Stimulated activated CD4-positive, alpha-beta T cell treated with anti-CD3 and anti-CD28 coated beads, Interleukin-12 subunit alpha, Interleukin-12 subunit beta, amount 100 ng/mL, for 4 hours (primary cell): ENCODE measurements at places on chromosomes 6 and 20.

DNA sequence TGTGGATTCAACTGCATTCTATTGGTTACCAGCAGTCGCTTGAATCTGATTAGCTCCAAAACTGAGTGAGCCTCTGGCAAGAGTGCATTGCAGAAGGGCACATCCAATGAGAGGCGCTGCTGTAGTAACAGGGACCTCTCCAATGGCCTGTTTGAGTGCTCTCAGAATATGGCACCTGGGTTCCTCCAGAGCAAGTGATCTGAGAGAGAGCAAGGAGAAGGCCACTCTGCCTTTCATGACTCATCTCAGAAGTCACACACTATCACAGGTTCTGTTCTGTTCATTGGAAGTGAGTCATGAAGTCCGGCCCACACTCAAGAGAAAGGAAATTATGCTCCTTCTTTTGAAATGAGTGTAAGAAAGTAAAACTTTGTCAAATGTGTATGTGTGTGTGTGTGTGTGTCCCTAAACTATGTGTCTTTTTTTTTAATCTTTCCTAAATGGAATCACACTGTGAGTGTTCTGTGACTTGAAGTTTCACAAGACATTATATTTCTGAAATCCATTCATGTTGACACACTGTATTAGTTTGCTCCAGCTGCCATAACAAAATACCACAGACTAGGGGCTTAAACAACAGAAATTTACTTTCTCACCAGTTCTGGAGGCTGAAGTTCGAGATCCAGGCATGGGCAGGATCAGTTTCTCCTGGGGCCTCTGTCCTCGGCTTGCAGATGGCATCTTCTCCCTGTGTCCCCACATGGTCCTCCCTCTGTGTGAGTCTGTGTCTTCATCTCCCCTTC lies 138.3 kb upstream of the CDYL start:
- DNase-seq: no peak

GRCh38 chr20:57417051-57417689 lies 26.0 kb downstream of the RBM38 start:
- no peak for DNase-seq

DNA sequence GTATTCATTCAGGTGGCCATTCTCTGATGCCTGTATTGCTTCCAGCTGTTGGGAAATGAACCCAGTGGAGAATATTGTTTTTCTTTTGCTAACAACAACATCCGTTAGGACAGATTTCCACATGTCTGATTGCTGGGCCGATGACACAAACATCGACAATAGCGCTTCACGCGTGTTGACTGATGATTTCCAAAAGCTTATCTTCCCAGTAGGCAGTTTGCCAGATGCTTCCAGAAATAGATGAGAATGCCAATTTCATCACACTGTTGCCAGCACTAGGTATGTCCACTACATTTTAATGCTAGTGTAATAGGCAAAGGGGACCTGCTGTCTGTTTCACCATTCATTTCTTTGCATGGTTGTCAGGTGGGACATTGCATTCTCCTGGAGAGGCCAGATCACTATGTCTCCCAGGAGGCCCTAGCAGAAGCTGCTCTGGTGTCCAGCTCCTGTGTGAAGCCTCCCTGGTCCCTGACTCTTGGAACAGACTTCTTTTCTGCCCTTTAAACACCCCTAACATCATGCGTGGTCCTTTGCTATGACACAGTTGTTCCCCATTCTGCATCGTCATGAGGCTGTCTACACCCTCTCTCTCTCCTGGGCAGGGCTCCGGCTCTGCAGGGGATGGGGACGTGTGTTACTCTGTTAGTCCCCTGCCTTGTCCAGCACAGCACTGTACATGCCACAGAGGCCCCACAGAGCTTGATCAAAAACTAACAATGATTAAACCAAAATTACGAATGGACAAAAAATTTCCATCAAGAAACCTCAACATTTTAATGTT lies 181.6 kb downstream of the CDH26 start:
- no peak for DNase-seq

DNA sequence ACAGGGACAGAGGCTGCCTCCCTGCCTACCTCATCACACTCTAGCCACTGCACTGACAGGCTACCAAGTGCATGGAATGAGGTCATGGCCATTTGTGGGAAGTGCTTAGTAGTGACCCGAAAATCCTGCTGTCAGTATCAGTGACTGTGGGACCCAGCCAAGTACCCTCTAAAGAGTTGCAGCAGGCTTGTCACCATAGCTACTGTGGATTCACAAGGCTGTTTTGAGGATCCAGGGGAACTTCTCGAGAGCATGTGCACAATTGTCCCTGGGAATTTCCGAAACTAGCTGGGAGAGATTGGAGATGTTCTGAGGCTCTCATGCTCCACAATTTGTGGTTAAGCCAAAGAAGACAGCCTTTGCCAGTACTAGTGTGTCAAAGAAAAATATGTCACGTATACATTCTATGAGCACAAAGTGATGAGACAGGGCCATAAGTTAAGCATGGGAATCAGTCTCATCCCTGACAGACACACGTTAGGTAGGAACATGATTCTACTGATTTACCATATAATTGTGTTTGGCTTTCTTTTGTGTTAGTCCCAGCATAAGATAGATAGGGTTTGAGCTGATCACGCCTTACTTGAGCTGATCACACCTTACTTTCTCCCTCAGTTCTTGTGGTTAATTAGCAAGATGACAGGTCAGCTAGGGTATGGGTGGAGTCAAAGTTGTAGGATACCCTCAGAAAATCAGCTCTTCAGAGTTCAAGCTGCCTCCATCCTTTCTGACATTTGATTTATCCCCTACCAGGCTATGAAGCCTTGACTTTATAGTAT lies 42.6 kb upstream of the TMEM170B start:
- DNase-seq: no peak

DNA sequence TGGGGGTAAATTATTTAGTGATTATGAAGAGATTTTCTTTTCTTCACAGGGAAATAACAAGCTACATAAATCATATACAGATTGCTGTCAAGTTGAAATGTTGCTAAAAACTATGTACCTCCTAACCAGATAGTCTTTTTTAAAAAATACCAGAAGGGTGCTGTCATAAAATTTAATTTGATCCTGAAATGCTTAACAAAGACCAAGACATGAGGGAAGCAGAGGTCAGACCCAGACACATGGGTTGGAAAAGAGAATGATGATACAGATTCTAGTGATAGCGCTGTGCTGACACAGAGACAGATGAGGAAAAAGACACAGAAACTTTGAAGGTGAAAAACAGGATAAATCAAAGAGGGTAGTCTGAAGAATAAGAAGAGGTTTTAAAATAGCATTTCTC lies 573.1 kb downstream of the HACE1 start:
- no peak for DNase-seq

DNA sequence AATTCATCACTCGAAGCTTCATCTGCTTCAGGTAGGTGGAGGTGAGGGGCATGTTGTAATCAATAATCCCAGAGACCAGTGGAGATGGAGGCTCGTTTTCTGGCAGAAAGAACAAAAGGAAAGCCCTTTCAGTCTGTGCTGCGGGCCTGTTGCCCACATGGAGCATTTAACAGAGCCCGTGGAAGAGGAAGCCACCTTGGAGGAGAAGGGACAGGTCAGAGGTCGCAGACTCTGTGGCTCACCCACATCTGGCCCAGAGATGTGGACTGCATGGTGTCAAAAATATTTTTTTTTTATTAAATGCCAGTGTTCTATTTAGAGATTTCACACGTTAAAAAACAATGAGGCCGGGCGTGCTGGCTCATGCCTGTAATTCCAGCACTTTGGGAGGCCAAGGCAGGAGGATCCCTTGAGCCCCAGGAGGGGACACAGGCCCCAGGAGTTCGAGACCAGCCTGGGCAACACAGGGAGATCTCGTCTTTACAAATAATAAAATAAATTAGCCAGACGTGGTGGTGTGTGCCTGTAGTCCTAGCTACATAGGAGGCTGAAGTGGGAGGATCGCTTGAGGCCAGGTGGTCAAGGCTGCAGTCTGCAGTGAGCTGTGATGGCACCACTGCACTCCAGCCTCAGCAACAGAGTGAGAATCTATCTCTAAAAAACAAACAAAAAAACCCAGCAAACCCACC lies 73.6 kb downstream of the NOL4L start:
- DNase-seq: no peak

DNA sequence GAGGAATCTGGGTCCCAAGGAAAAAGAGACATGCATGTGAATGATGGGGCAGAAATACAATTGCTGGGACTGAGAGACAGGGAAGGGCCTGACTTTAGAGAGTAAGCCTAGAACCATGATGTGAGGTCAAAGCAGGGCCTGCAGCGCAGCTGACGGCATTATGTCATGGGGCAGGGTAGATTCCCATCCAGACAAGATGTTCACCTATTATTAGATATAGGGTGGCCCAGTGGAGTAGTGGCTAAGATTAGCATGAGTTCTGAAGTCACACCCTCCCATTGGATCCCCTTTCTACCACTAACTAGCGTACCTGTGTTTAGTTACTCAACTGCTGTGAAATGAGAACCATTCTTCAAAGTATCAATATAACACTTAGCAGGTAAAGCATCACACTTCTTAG lies 39.6 kb downstream of the NDUFAF5 start:
- no peak for DNase-seq

GRCh38 chr20:48592107-48592940 lies 235.5 kb downstream of the PREX1 start:
- DNase-seq: no peak

GRCh38 chr6:160007611-160008010 lies 38.7 kb downstream of the IGF2R start:
- DNase-seq: no peak

DNA sequence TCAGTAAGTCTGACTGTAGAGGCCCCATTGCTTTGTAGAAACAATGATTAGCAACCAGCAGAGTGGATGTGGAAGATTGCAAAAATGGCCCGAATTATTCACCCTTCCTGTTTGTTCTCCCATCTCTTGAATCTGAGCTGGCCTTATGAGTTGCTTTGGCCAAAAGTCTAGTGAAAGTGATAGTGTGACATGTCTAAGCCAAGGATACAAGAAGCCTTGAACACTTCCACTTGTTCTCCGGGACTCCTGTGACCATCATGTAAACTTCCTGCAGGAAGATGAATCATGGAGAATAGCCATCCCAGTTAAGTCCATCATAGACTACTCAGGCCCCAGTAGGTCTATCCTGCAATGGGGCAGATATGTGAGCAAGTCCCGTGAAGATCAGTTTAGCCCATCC lies 252.0 kb upstream of the JAG1 start:
- DNase-seq: no peak

DNA sequence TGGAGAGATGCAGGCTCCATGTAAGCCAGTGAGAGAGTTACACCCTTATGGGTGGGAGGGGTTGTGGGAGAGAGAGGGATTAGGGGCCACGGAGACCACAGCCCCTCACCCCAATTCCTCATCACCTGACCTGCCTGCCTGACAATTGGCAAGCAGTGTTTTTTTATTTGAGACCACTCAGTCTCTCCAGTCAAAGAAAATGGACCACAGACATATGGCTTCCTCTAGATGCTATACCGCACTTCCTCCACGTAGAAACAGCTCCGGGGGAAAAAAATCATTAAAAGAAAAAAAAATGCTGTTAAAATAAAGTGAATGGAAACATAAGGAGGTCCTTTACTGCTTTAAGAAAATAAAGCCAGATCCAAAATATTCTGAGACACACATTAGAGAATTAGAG lies 152.7 kb downstream of the MYLK4 start:
- no peak for DNase-seq

DNA sequence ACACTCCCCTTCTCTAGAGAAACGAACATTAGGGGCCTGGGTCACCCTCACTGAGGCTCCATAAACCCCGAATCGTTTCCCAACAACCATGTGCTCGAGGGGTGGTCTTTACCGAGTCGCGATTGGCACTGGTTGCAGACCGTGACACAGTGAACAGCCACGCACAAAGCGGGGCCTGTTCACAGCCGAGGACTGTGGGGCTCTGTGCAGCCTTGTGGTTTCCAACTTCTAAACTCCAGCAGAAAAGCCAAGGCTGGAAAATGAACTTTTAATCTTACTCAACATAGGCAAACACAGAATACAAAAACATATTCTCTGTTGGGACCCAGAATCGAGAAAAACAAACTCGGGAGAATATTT lies 19.0 kb downstream of the RRBP1 start:
- no peak for DNase-seq

DNA sequence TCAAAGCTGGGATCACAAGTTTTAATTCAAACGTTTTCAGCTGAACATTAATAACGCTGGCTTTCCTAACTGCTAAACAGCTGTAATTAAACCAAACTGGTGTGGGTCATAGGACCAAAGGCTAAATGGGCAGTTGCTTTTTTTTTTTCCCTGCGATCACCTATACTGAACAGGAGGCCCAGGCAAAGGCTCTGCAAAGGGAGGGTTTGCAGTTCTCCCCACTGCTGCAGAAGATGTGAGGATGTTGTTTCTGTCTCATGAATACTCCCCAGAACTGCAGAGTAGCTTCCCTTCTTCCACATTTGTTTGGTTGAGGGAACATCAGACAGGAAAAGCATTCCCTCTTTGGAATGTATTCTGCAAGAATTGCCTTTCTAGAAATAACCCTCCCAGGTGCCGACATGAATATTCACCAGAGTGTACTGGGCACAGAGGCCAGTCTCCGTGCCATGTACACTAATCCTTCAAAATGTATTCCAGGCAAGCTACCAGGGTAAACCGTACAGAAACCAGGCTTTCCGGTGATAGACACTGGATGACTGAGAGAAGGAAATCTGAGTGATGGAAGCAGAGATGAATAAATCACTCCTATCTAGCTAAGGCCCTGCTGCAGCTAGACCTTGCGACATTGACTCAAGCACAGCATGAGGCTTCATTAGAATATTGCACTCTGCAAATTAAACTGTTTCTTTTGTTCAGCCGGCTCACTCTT lies 370.1 kb downstream of the BTBD9 start:
- DNase-seq: no peak

GRCh38 chr20:17611540-17612286 lies 41.8 kb downstream of the DSTN start:
- no peak for DNase-seq

GRCh38 chr20:56187534-56188165 lies 60.9 kb upstream of the MC3R start:
- no peak for DNase-seq

DNA sequence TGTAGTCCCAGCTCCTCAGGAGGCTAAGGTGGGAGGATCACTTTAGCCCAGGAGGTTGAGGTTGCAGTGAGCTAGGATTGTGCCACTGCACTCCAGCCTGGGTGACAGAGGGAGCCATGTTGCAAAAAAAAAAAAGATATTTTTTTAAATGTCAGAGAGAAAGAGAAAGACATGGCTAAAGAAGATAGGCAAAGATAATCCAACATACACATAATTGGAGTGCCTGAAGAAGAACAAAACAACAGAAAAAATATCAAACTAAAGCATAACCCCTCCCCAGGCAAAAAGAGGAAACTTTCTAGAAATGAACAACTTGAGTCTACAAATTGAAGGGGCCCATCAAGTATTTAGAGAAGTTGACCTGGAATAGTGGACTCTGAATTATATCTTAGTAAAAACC lies 14.0 kb upstream of the GRM4 start:
- no peak for DNase-seq

- DNase-seq: no peak
These were observed 12.2 kb upstream of the TAF8 start for GRCh38 chr6:42038163-42038562.

DNA sequence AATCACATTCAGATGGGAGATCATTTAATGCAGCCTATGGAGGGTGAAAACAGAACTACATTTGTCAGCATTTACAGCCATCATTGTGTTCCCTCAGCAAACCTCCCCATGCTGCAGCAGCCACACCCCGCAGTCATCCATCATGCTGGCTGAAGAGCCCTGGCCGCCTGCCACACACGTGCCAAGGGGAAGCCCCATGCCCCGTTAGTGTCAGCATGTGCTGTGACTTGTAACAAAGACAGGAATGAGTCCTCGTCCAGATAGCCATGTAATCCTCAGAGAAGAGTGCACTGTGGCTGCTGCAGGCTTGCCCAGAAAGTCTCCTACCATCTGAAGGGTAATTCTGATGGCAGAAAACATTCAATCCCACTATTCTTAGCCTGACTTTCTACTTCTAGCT lies 1097.8 kb downstream of the KIF16B start:
- no peak for DNase-seq

GRCh38 chr20:33859157-33859695 lies 48.1 kb downstream of the CHMP4B start:
- DNase-seq: peak; percentile 8
